ENCODE measurements at places on chromosomes 3 and 15.

DNA sequence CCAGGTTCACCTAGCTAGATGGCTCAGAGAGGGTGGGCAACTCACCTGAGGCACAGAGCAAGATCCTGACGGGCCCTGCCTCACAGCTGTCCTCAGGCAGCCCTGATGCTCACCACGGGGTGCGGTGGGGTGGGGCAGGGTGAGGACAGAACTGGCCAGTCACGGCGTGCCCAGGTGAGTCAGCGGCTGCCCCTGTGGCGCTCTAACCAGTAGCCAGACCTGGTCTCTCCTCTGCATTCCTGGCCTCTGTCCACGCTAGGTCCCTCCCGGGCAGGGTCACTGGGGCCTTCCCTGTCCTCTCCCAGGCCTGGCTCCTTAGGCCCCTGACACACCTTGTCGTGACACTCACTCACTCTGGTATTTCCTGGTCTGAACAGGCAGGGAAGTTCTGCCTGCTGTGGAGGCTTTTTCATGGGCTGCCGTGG is 901 bp downstream of the ALS2CL start:
- DNase-seq = no peak

DNA sequence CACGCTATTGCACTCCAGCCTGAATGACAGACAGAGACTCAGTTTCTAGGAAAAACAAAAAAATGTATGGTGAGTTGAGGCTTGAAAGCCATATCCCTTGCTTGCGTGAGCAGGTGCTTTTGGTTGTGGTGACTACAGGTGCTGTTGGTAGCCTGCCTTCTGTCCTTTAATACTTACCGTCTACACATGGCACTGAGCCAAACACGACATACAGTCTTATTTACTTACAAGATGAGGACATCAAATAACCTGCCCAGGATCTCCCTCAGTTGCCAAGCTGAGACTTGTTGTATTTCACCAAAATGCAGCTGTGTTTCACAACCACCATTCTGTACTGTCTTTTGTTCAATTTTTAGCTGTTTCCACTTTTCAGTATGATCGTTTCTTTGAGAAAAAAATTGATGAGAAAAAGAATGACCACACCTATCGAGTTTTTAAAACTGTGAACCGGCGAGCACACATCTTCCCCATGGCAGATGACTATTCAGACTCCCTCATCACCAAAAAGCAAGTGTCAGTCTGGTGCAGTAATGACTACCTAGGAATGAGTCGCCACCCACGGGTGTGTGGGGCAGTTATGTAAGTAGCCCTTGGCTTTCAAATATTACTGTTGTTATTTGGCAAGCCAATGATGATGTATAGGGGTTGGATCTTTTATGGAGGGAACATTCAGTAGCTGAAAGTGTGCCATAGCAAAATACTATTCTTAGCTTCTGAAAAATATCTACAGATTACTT is 6.5 kb downstream of the ALAS1 start:
- no peak for DNase-seq

- no peak for DNase-seq
Observed at GRCh38 chr3:61594144-61594963, 33.0 kb downstream of the PTPRG start.

- DNase-seq = no peak
Observed at GRCh38 chr15:69631005-69631404, 178.4 kb downstream of the RPLP1 start.

DNA sequence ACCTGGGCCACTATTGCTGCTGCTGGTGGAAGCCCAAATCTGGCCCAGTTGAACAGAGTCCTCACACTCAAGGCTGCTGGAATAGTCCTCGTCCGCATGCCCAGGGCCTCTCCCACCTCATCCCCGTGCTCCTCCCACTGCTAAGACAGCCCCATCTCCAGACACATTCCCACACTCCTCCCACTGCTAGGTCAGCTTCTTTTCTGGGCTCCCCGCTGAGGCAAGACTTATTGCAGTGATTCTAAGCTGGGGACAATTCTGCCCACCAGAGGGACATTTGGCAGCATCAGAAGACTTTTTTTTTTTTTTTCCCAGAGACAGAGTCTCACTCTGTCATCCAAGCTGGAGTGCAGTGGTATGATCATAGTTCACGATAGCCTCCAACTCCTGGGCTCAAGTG is 35.1 kb downstream of the POC1A start:
- DNase-seq = no peak

DNA sequence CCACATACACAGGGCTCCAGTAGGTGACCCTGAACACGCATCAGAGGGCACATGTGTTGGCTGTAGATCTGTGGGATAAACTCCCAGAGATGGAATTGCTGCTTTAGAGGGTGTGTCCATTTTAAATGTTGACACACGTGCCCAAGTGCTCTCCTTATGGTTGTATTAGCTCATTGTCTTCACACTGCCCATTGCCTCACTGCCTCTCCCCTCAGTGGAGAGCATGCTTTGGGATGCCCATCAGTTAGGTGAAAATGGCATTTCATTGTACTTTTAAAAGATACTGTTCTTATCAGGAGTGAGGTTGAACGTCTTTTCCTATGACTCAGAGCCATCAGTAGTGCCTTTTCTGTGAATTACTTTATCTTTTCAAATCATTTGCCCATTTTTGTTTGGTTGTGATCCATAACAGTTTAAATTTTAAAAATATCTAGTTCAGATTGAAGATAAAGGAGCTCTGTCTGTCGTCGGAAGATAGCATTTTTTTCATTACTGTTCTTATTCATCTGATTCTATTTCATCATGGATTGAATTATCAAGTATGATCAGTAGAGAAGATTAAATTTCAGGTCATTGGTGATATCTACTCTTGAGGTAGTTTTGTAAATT is 120.7 kb downstream of the CHDH start:
- peak; percentile 53 for DNase-seq

GRCh38 chr15:29889542-29890329 is 67.5 kb upstream of the TJP1 start:
- no peak for DNase-seq

DNA sequence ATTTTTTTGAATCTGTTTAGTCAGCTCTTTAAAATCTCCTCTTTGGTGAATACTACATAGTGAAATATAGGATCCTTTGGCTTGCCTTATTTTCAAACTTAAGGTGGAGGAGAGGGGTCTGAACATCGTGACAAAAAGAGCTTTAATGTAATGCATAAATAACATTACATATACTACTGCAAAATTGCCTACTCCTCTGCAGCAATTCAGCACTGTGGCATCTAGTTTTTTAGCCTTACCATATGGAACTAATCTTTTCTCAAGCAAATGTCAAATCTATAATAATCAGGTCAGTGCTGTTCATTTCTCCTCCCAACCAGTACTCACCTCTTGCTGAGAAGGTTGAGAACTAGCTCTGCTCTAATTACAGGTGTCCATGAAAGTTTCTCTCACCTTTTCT is 394.0 kb upstream of the CDIN1 start:
- no peak for DNase-seq

All from hematopoietic multipotent progenitor cell treated with erythropoietin and hydrocortisone succinate and interleukin-3 and kit ligand, for 8 days (in vitro differentiated cells).